Diencephalon (tissue), 1 donor: ENCODE measurements at places on chromosomes 5 and 9. TPM values are rescaled to one million over a fixed set of nuclear protein-coding genes. Genes with fewer than 3 reads are reported as not detected.

STKLD1 gene
- 3.0 TPM for total RNA-seq

THBS4 gene
- total RNA-seq = 11.8 TPM

FBN2 gene
- total RNA-seq = 9.0 TPM

FRRS1L gene
- total RNA-seq = 132 TPM

SPAAR gene
- total RNA-seq = 0.46 TPM
